Hypothalamus (tissue), 51 donors: ENCODE measurements at places on chromosomes 1 and 21.
A peak's percentile ranks its signal among the peaks of the same experiment; 100 is the strongest.

DNA sequence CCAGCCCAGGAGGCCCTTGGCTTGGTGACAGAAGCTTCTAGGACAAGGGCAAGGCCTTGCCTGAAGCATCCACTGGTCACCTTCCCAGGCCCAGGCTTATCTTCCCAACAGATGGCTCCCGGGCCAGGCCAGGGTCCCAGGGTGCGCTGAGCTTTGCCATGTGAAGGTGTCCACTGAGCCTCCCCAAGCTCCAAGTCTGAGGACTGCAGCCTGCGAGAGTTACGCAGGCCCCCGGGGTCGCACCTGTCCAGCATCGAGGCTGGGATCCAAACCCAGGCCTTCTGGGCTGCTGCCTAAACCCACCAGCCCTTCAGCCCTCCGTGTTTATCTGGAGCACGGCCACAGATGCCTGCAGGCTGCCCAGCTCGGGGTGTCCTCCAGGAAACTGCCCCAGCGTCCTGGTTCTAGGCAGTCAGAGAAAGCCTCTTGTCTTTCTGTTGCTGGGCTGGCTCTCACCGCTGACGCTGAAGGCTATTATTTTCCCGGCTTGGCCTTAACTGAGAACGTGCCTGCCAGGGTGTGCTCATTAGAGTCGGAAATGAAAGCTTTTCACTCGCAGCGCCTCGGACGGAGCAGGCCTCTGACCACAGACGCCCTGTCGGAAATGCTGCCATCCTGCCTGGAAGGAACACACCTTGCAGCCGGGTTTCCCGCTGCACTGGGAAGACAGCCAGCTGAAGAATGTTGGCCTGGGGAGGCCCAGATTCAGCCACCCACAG lies 71.4 kb downstream of the MEGF6 start:
- DNase-seq: no peak

DNA sequence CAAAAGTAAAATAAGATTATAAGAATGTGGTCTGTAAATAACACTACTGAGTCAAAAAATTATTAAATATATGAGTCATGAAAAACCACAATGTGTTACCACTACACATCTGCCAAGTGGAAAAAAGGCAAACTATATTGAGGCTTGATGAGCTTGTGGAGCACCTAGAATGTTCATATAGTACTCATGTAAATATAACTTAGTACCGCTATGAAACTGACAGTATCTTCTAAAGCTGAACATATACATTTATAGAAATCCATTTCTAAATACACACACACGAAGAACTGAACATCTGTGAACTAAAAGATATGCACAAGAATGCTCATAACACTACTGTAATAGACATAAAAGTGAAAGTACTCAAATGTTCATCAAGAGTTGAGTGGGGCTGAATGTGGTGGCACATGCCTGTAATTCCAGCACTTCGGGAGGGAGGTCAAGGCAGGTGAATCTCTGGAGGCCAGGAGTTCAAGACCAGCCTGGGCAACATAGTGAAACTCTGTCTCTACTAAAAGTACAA lies 18.5 kb upstream of the GBP3 start:
- no peak for DNase-seq

DNA sequence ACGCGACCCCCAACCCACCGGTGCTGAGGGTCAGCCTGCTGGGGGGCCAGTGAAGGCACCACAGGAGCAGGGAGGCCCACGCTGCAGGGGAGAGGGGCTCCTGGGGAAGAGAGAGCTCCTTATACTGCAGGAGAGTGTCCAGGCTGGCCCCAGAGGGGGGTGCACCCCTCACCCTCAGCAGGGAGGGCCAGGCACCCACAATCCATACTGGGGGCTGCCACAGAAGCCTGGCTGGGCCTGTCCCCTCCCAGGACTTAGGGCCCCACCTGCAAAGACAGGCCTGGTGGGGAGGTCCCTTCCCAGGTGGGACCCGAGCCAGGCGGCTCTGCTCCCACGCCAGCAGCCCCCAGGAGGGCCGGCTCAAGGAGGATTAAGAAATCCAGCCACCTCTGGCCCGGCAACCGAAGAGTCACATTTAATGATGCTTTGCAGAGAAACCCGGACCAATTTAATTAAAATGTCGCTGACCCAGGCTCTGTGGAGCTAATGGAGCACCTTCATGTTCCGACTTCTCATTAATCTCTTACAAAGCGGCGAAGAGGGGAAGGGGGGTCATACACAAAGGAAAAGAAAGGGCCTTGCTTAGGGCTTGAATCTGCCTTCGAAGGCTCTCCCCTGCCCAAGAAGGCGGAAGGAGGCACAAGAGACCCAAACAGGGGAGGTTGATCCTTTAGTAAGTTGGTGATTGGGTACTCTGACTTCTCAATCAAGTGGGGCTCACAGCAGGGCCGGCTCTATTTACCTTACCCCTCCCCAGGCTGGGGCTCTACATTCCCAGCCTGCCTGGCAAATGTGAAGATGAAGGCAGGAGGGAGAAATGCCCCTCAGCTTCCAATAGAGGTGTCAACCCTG lies 25.0 kb downstream of the WNT9A start:
- no peak for DNase-seq

GRCh38 chr1:205477759-205478247 lies 22.0 kb upstream of the BLACAT1 start:
- DNase-seq: no peak

- DNase-seq: no peak
Measured at GRCh38 chr1:4404854-4405590, 249.4 kb upstream of the AJAP1 start.

DNA sequence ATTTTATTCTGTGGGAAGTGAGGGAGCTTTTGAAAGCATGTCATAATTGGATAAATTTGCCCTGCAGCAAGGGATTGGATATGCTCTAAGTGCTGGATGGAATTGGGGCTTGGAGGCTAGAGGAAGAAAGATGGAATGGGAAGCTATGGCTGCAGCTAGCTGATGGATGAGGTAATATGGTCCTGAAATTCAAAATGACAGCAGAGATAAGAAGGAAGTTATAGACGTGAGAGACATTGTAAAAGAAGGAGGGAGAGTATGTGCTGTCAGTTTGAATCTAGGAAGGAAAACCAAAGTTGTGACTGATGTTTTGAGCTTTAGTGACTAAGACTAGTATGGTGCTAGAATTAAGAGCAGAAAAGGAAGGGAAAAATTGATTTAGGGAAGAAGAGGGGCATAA lies 299.9 kb upstream of the SPAG17 start:
- no peak for DNase-seq

DNA sequence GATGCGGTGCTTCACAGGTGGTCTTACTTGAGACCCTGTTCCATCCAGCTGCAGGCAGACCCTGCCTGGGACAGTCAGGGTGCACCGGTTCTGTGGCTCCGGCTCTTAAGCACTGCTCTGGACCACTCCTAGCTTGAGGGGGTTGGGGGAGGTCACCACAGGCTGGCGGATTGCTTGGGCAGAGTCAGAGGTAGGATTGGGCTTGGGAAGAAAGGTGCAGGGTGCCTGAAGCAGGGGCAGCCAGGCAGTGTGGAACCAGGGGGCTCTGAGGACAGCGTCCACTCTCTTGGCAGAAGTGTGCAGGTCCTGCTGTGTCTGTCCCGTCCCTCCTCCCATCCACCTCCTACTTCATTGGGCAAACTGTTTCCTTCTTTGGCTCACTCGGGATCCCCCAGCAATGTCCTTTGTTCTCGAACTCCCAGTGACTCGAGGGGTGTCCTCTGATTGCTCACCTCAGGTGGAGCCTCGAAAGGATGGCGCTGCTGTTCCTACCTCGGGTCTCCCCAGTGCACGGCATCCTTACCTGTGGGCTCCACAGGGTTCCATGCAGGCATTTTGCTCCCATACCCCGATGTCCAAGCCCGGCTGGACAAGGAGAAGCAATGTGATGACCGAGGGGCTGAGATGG lies 1.7 kb downstream of the PDXK start:
- no peak for DNase-seq

DNA sequence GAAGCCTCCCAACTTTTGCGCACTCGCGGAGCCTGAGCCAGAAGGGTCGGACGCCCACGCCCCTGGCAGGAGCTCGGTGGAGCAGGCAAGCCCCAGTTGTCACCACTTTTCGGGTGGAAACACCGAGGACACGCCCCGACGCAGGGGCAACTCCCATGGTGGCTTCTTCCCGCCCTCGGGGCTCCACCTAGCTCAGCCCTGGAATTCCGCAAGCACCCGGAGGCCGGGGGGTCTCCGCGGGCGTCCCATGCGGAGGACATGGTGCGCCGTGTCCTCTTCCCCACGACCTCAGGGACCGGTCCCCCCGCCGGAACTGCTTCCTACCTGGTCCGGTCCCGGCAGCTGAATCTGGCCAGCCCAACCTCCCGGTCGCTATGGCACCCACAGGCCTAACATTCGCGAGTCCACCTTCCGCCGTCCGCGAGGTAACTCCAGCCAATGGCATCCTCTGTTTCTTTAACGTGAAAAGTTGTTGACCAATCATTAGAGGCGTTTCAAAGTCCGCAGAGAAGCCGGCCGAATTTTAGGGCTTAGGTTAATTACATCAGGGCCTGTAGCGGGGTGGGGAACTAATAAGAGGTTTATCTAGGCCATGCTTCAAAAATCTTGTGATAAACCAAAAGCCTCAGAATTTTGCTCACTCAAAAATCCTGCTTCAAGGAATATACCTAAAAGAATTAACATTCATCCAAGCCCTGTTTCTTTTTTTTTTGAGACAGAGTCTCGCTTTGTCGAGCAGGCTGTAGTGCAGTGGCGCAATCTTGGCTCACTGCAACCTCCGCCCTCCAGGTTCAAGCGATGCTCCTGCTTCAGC lies at the start of gene STPG1:
TSS of gene STPG1 (minus strand) at position 433 of the 814 bp plus-strand sequence. CDS start 12,394 bp downstream, outside the sequence.
- peak; percentile 53 for DNase-seq

DNA sequence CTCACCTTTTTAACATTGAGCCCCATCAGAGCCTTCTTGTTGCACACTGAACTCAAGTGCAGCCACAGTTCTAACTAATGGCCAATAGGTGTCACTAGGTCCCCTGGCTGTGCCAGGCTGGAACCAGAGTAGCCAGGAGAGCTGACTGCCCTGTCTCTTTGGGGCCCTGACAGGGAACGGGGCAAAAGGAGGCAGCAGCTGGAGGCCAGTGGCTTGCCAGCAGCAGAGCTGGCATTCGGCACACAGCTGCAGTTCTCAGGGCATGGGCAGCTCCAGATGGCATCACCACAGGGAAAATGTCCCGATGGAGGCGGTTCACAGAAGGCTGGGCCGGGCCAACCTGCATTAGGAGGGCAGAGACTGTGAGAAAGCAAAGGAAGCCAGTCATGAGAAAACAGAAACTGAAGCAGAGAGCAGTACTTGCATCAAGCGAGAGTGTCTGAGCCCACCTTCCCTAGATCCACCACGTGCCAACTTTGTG lies 188.6 kb downstream of the FCRL5 start:
- no peak for DNase-seq

DNA sequence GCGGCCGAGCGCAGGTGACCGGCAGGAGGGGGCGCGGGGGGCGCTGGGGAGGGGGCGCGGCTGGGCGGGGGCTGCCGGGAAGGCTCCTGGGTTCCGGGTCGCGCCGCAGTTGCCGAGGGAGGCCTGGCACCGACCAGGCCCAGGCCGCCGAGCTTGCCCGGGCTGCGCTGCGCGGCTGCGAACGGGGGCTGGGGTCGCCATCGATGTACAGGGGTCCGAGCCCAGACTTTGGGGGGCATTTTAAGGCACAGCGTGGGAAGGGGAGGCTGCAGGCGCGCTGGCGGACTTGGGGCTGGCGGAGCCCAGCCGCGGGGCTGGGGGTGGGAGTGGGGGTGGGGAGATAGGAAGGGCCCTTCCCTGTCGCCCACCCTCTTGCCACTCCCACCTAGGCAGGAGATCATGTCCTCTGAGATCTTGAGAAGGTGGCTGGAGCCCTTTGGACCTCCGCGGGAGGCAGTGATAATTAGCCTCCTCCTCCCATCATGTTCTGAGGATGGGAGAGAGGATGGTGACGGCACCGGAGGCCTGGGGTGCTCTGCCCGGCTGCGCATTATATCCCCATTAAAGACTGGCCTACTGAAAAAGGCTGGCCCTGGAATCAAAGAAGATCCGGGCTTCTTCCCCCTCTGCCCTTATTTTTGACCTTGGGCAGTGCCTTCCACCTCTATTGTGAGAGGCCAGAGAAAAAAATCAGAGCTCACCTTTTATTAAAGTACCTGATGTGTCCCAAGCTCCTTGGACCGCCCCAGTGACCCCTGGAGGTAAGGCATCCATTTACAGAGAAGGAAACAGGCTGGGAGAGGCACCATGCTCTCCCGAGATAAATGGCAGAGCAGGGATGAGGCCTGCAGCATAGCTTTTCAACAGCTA lies 497 bp downstream of the FBXO44 start:
- no peak for DNase-seq

DNA sequence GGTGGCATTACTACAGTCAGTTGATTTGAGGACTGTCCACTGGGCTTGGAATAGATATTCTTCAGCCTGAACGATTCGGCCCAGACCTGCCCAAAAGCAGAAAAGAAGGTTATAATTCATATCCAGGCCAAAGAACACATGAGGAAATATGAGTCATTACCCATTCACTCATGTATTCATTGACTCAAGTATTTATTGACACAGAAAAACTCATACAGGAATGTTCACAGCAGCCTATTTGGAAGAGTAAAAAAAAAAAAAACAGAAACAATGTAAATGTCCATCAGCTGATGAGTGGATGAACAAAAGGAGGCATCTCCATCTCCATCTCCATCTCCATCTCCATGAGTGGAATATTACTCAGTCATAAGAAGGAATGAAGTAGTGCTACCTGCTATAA lies 15.9 kb downstream of the ZMYND12 start:
- no peak for DNase-seq

- no peak for DNase-seq
Measured at GRCh38 chr1:198558402-198558801, 17.9 kb upstream of the ATP6V1G3 start.

DNA sequence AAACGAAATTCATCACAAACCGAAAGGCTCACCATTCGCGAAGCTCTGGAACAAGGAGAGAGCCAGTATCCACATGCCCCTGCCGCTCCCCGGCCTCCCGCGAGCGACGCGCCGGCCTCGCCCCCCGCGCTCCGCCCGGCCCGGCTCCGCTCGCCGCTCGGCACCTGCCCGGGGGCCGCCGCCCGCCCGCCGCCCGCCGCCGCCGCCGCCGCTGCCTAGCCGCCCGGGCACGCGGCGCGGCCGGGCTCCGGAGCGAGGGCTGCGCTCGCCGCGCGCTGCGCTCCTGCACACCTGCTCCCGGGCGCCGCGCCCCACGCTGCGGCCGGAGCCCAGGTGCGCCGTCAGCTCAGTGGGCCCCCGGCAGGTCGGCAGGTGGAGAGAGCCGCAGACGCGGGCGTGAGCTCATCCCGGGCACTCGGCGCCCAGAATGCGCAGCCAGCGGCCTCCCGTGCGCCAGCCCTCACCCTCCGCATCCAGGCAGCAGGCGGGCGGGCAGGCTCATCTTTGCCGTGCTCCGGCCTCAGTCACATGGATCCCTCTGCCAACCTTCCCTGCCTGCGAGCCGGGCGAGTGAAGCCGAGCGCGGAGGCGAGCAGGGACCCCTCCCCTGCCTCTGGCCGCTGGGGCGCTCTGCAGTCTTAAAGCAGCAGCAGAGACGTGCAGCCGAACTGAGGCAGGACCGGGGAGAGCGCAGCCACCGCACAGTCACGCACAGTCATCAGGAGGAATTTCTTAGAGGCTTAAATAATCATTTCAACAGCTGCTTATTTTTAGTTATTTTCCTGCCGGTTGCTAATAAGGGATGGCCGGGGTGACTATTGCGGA lies at the start of gene DSCAM:
TSS of gene DSCAM (minus strand) at position 572 of the 825 bp plus-strand sequence. CDS start at position 75, 497 bp downstream.
- DNase-seq: peak; percentile 20

GRCh38 chr1:200958597-200958996 lies 63.9 kb downstream of the INAVA start:
- no peak for DNase-seq
